ENCODE measurements at places on chromosomes 4 and X.

- no peak for DNase-seq
These were observed 217.7 kb upstream of the INTU start for GRCh38 chr4:127414951-127415606.

DNA sequence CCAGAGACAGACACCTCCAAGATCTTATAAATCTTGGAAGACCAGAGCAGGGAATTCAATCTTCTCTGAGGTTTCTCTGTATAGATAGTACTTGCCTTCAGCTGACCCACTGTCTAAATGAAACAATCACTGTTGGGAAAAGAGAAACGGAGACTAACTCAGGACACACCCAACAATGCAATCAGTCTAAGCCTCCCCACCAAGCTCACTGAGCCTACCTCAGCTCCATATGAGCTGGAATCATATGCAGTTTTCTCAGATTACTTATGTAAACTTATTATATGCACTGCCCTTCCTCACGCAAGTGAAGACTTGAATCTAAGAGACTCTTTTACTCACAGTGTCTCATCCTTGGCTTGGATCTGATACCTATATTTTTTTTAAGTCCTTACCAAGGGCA, 110.5 kb downstream of the PCDH19 start:
- DNase-seq = no peak

DNA sequence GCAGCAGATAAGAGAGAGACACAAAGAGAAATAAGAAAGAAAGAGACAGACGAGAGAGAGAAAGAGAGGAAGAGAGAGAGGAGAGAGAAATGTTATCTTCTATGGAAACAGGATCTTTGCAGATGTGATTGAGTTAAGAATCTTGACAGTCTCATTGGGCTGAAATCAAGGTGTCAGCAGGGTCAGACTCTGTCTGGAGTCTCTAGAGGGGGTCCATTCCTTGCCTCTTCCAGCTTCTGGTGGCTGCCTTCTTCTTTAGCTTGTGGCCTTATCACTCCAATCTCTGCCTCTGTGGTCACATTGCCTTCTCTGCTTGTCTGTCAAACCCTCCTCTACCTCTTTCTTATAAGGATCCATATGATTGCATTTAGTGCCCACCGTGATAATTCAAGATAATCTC, 21.8 kb upstream of the GRPR start:
- DNase-seq = no peak

GRCh38 chr4:186642530-186642929, 81.1 kb downstream of the FAT1 start:
- no peak for DNase-seq

GRCh38 chr4:125135652-125136051, 179.1 kb upstream of the FAT4 start:
- DNase-seq = no peak

DNA sequence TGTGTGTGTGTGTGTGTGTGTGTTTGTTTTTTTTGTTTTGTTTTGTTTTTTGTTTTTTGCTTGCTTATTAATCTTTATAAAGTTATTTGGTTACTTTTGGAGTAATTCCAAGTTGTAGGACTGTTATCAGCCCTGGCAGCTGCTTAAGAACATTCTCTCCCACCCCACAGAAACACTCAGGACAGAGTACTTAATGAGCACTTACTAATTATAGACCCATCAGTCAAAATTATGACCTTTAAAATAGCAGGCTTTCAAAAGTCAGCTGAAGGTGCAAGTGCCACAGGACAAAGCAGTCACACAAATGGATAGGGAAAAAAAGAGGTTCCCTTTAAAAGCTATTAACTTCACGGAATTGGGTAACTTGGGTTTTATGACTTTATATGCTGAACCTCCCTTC, 69.0 kb downstream of the BEND2 start:
- DNase-seq = no peak

GRCh38 chr4:140152013-140152703, 1.8 kb downstream of the MAML3 start:
- no peak for DNase-seq

DNA sequence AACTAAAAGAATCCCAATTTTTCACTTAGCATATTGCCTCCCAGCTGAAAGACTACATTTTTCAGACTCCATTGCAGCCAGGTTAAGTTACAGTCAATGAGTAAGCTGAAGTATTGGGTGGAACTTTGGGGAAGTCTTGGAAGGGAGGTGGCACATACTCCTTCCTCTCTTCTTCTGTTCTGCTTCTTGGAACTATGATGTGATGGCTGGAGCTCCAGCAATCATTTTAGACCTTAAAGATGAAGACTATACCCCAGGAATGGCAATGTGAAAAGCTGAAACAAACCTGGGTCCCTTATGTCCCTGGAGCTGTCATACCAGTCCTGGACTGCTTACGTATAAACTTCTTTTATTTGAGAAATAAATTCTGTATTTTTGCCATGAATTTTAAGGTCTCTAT, 30.8 kb downstream of the SAT1 start:
- no peak for DNase-seq

DNA sequence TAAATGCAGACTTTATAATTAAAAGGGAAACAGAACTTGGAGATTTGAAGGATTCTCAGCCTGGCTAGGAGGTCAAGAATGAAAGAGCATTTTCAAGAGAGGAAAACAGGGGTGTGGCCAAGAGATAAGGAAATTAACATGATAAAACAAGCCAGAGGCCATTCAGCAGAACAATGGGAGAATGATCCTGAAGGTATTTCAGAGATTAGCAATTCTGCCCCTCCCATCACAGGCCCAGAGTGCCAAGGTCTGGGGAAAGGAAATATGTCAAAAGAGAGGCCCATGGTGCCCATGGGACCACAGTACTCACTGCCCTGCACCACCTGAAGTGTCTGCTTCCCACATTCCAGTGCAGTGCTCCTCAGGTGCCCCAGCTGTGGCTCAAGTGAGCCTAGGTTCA, 188.5 kb upstream of the STS start:
- no peak for DNase-seq

GRCh38 chrX:78957768-78958130, 12.6 kb downstream of the P2RY10 start:
- DNase-seq = no peak

GRCh38 chr4:1009542-1010394, 1.7 kb upstream of the FGFRL1 start:
- DNase-seq = no peak

DNA sequence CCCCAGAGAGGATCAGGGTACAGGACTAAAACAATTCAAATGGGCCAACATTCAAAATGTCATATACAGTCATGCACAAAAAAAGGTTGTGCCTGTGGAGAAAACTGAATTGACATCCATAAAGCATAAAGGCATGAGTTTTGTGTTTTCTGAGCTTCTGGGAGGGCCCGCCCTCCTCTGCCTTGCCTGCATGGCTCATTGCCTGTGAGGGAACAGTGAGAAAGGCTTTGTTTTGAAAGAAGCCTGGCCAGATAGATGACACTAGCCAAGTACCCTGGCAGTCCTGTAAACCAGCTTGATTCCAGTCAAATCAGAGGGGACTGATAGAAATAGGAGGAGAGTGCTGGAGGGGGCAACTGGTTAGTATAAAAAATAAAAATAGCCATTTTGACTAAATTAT, 194.3 kb downstream of the KIT start:
- DNase-seq = no peak

- no peak for DNase-seq
These were observed 37.8 kb upstream of the TACR3 start for GRCh38 chr4:103757631-103758030.

DNA sequence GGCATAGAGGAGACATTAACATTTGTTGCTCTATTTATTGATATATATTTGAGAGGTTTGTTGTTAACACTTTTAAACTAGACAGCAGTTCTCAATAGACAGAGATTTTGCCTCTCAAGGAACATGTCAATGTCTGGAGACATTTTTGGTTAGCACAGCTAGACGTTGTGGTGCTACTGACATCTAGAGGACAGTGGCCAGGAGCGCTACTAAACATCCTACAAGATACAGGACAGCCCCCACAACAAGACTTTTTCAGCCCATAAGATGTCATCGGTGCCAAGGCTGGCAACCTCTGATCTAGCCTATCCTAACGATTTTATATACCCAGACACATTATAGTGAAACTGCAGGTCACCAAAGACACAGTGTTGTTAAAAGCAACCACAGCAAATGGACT, 18.4 kb upstream of the CTSO start:
- no peak for DNase-seq

- no peak for DNase-seq
These were observed 52.6 kb downstream of the GPR50 start for GRCh38 chrX:151228935-151229334.

- no peak for DNase-seq
These were observed 33.7 kb downstream of the ARHGAP24 start for GRCh38 chr4:85508654-85509053.

DNA sequence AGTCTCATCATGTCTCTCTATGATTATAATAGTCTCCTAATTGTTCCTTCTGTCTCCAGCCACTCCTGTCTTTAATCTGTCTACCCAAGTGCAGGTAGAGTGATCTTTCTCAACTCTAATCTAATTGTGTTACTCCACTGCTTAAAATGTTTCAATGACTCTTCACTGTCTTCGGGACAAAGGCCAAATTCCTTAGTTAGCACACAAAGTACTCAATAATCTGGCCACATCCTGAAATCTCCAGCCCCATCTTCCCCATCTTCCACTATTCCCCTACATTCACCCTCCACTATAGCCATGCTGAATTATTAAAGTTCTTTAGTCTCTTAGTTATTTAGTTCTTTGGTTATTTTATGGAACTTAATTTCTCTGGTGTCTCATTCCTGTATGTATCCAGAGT, 353.3 kb downstream of the OPHN1 start:
- DNase-seq = no peak

DNA sequence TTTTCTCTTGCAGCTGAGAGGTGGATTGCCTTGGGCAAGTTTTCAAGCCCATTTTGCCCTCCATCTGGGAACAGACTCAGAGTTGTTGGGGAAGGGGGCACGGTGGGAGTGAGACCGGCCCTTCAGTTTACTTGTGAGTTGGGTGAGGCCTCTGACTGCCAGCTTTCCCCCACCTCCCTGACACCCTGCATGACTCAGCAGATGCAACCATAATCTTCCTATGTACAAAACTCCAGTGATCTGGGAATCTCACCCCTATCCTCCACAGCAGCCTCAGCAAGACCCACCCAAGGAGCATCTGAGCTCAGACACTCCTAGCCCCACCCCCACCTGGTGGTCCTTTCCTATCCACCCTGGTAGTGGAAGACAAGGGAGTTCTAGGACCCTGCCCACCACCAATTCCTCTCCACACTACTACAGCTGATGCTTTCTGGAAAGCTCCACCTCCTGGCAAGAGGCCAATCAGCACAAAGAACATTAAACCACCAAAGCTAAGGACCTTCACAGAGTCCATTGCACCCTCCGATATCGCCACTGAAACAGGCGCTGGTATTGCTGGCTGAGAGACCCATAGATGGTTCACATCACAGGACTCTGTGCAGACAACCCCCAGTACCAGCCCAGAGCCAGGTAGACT, 99.4 kb upstream of the STK26 start:
- no peak for DNase-seq

DNA sequence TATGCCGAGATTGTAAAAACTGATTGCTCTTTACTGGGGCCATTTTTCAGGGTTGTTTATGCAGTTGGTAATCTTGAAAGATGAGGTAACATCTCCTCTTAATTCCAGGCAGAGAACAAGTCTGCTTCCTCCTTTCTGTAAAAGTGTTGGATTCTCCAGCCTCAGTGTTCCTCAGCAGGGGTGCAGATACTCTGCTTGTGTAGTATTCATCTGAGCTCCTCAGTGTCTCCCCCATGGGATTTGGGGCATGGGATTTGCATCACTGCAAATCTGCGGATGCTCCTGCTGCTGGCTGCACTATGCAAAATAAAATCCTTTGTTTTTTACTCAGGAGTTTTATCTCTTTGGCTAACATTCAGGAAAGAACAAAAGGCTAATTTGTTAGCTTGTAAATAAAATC, 104.9 kb upstream of the ATP8A1 start:
- no peak for DNase-seq

- DNase-seq = no peak
These were observed 6.2 kb upstream of the OSTC start for GRCh38 chr4:108644237-108644636.

GRCh38 chrX:9670136-9670814, 95.4 kb downstream of the GPR143 start:
- no peak for DNase-seq

GRCh38 chrX:22059775-22060174, 27.6 kb downstream of the PHEX start:
- DNase-seq = no peak

DNA sequence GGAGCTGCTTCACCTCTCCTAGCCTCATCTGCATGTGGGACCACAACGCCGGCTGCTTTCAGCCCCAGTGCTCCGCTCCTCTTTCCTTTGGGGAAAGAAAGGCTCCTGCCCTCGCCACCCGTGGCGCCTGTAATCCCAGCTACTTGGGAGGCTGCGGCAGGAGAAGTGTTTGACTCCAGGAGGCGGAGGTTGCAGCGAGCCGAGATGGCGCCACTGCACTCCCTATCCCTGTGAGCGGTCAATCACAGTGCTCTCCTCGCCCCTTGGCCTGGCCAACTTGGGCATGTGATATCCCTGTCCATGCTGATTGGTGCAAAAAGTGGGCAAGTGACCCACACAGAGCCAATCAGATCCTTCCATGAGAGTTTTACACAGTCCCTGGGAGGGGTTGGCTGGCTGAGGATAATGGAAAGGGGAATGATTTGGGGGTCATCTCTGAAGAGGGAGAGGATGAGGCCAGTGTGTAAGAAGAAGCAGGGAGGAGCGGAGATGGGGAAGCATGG, 56.2 kb downstream of the WFS1 start:
- DNase-seq = no peak

DNA sequence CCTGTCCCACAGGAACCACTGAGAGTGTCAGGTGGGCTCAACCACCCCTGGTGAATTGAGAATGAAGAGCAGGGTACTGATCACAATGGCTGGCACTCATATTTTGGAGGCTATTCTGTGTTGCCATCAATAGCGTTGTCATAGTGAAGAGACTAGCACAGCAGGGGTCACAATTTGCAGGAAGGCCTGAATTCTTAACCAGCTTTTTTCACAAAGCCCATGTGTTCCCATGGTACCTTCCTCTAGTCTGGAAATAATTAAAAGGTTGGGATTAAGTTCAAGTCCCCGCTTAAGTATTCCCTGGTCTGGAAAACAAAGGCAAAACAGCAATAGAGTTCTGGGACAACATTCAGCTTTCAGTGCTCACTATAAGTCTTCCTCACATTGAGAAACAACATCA, 1051.7 kb downstream of the C4orf33 start:
- no peak for DNase-seq

DNA sequence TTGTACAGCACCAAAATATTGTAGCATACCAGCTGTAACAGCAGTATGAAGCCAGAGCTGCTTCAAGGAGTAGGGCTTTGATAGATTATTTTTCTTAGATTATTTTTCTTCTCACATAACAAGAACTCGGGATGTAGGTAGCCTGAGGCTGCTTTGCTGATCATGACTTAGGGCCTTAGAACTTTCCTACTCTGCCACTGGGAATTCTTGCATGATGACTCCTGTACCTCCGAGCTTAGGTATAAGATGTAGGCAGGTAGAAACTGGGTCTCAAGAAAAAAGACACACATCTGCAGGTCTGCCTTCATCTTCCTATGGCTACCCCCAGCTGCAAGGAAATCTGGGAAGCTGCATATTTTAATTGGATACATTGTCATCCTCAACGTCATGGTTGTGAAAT, 115.9 kb upstream of the PNPLA4 start:
- no peak for DNase-seq
